T-helper 17 cell (primary cell): ENCODE measurements at places on chromosomes 2 and 18.

- DNase-seq, result no peak
Measured at GRCh38 chr2:60439219-60439974, 114.1 kb downstream of the BCL11A start.

DNA sequence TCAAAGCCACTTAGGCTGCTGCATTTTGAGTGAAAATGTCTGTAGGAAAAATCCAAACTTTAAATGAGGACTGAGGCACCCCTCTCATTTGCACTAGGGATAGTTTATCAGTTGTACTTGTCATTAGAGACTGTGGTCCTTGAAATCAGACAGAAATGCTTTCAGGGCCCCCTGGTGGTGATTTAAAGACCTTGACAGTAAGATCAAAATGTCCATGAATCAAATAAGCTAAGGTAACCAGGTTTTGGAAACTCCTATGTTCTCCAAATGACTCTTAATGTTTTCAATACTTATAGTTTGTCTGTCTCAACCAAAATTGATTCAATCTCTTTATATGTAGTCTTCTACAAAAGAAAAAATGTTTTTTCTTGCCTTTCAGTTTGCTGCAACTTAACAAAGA lies 28.8 kb upstream of the DDX18 start:
- DNase-seq, result no peak

DNA sequence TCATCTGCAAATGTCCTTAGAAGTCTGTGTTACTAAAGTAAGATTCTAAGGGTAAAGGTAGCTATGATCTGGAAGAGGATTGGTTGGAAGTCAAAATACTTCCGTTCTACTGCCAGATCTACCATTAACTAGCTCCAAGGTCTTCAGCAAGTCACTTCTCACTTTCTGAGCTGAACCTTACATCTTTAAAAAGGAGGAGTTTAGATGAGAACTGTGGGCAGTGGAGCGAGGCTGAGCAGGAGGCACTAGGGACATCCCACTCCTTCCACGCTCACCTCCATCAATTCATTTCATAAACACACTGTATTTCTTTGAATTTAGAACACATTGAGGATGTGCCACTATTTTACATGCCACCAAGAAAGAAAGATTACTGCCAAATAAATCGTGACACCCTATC lies 143.0 kb downstream of the ABCA12 start:
- DNase-seq, result no peak

GRCh38 chr2:150129921-150130575 lies 357.4 kb downstream of the RND3 start:
- DNase-seq, result no peak

DNA sequence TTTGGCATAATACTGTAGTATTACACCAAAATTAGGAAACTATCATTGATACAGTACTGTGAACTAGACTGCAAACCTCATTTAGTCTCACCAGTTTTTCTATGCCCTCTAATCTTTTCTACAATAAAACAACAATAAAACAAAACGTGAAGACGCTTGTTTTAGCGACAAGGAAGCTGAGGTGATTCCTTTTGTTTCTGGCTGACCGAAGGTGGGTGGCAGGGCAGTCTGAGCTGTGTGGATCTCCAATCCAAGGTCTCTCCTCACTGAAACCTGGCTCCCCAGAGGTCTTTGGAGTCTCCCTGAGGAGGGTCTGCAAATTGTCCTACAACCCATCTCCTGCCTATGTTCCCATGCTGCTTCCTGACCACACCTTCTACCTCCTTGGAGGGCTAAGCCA lies 59.3 kb downstream of the ARMC9 start:
- DNase-seq, result no peak

DNA sequence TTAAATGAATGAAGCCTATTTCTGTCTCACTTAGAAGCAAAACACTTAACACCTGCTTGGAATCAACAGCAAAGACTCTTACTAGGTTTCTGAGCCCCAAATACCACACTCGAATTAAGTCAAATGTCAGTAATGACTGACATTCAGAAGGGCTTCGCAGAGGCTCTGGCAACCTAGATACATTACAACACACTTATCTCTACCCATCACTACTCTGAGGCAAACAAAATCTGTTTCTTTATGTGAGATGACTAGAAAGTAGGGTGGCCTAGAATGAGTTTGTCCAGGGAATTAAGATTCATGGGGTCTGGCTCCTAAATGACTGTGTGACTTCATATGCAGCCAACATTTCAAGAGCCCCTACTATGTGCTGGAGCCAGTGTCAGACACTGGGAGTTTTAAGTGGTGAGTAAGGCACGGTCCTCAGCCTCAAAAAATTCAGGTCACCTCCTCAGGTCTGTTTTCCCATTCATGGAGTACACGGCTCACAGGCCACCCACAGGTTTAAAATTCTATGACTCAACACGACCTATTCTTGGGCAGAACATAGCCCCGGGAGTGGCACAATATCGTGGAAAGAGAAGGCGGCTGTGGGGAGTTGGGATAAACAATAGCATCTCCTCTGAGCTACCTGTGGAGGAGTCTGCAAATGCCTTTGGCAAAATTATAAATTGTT lies 150.3 kb upstream of the ZFP36L2 start:
- DNase-seq, result no peak

- no peak for DNase-seq
Measured at GRCh38 chr2:239630618-239631286, 229.9 kb upstream of the HDAC4 start.

GRCh38 chr2:76501641-76502040 lies 790.9 kb upstream of the GCFC2 start:
- no peak for DNase-seq

- no peak for DNase-seq
Measured at GRCh38 chr18:906416-907114, 1.9 kb downstream of the ADCYAP1 start.
